ENCODE measurements at places on chromosomes 3 and 15.
A peak's percentile ranks its signal among the peaks of the same experiment; 100 is the strongest.

- DNase-seq, result peak; percentile 42
Measured at GRCh38 chr15:85580879-85581278, 200.5 kb downstream of the AKAP13 start.

DNA sequence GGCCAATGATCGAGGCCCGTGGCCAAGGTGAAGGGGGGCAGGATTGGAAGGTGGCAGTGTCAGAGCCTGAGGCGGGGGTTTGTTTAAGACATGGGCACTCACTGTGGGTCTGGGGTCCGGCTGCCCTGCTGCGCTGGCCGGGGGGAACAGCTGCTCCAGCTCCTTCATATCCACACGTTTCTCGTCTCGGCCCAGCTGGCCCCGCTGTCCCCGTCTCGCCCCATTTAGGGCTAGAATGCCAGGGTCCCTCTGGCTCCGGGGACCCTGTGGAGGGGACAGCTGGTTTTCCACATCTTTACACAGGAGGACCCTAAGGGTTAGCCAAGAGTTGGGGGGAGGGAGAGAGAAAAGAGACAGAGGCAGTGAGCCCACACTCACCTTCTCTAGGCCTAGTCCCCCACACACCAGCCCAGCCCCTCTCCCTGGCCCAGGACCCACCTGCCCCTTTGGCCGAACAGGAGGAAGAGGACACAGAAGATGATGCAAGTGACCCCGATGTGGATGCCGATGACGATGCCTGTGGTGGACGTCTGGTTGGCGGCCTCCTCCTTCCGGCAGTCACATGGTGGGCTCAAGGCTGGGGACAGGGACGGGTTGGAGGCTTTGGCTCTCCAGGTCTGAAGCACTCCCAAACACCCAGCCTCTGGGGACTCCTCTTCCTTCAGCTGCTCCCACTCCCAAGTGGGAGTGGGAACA, 25.0 kb downstream of the RNU5B-1 start:
- DNase-seq, result no peak

DNA sequence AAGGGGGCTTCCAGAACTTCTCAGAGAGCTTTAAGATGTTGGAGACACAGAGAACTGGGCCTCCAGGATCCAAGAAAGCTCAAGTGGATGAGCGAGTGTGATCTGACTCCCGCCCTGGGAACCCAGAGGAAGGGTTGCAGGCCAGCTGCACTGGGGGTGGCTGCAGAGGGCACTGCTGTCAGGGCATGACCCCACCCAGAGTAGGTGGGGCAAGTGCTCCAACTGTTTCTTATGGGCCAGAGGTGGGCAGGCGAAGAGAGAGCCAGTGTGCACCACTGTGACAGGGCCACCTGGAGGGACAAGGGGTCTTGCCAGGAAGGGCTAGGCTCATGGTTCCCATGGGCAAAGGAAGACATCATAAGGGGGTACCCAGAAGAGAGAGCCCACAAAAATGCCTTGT, 48.8 kb downstream of the EXOG start:
- no peak for DNase-seq

- DNase-seq, result no peak
Measured at GRCh38 chr3:161838021-161838420, 341.4 kb downstream of the OTOL1 start.

DNA sequence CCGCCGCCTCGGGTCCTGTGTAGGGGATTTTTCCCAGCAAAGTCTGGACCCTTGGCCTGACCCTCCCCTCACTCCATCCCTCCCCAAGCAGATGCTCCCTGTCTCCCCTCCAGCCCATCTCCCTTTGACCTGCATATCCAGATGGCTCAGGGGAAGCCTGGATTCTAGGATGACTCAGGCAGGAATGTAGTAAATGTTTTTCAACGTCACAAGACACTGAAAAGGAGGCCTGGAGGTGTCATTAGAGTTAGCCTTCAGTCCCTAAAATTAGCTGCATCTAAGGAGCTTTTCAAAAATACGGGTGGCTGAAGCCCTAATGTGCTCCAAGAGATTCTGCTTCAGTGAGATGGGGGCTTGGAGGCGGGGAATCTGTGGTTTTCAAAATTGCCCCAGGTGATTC, 7.2 kb downstream of the ACAN start:
- DNase-seq, result no peak

- no peak for DNase-seq
Measured at GRCh38 chr3:37905987-37906674, 44.5 kb downstream of the CTDSPL start.

DNA sequence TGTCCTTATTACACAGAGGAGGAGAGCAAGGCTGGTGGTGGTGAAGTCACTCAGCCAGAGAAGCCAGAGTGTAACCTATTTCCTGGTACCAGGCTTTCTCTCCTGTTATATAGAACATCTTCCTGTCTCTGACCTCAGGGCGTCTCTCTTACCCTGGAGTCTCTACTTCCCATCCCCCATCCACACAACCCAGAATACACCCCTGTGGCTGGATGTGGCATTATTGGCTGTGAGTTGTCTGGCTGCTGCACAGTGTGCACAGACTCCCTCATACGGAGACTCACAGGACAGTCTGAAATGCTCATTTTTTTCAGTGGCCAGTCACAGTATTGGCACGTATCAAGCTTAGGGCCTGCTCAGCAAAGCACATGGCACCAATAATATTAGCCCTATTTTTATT, 8.6 kb downstream of the PODXL2 start:
- DNase-seq, result no peak

- DNase-seq, result no peak
Measured at GRCh38 chr3:60434950-60435349, 816.3 kb downstream of the FHIT start.

- DNase-seq, result no peak
Measured at GRCh38 chr15:69793781-69794451, 303.8 kb downstream of the TLE3 start.

GRCh38 chr3:133413161-133414020, 13.5 kb downstream of the BFSP2 start:
- DNase-seq, result no peak

DNA sequence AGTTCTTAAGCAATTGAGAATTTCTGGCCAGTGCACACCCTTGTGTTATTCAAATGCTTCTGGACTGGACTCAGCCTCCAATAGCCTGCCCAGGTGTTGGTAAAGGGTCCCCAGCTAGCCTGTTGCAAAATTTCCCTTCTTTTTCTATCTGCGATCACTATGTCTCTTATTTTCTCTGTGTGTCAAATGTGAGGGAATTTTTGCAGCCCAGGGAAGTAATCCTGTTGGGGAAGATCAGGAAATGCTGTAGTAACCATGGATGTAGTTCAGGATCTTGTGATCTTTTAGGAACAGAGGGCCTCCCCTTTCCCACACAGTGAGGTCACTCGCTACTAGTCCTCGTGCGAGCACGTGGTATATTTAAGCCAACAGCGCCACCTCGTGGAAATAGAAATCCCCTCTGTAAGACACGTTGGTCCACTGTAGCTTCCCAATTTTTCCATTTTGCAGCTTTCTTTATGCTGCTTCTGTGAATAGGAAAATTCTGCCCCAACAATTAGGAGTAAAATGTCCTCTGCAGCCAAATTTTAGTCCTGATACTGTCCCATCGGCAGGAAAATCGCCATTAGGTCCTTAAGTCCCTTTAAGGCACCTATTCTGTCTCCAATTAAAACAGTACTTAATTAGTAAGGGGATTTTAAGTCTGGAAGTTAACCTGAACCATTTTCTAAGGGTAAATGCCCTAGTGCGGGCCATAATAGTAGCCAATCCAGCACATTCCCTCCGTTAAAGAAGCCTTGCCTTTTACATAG, 4.0 kb upstream of the SMCO1 start:
- DNase-seq, result peak; percentile 61

DNA sequence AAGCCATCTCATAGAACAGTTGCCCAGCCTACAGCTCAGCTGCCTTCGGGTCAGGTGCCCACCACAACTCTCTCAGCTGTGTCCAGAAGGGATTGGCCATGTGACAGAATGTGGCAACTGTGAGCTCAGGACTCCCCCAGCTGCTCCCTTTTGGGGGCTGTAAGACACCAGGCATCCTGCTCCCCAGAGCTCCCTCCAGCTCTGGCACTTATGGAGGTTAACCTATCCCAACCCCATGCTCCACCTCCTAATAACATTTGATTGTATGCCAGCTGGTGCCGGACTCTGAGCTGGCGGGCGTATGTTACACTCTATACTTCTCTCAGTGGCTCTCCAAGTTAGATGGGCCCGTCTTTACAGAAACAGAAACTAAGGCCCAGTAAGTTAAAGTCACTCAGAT, 222.8 kb downstream of the FAM43A start:
- no peak for DNase-seq

- DNase-seq, result no peak
Measured at GRCh38 chr3:123758081-123758564, 126.0 kb downstream of the MYLK start.

- DNase-seq, result no peak
Measured at GRCh38 chr15:68045289-68046265, 8.5 kb upstream of the PIAS1 start.

DNA sequence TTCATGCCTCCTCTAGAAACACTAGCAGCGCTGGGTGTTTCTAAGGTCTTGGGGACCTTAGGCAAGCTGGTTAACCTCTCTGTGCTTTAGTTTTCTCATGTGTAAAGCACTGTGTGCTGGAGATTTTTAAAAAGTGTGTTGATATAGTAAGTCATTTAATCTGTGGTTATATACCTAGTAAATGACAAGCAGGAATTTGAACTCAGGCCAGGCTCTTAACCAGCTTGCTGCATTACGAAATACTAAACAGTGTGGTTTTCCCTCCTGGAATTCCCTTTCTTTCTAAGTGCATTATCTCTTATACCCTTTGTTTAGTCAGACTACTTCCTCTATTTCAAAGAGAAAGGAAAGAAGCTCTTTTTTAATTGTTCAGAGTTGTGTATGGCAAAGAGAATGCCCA, 26.5 kb downstream of the NEO1 start:
- no peak for DNase-seq

DNA sequence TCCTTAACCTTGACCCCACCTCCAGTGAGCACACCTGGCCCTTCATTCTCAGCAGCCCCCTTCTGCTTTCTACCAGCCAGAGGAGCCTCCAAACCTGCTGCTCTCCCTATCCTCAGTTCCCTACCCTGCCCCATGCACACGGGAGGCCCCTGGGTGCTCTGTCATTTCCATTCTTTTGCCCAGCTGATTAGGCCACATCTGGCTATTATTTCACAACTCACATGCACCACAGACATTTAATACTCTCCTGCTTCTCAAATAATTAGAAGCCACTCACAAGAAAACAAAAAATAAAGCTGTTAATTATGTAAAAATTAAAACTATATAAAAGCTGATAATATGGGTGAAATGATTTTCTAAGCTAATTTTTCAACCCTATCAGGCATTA, 50.7 kb downstream of the MYLK start:
- DNase-seq, result no peak

- DNase-seq, result no peak
Measured at GRCh38 chr15:100730655-100731266, 128.4 kb downstream of the ASB7 start.

DNA sequence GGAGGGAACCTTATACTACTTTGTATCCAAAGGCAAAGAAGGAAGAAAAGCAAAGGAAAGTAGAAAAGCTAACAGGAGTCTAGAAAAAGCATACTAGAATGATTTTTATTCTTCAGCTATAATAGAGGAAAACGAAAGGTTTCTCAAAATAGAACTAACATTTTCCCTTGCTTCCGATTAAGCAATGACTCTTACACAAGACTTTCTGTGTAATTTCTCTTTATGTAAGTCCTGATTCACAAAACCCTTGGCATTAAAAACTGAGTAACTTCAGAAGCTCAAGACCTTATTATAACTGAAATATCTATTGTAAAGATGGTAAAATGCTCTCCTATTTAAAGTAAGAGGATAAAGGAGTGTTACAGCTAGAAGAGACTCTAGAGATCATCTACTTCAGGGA, 97.4 kb downstream of the DTWD1 start:
- no peak for DNase-seq

DNA sequence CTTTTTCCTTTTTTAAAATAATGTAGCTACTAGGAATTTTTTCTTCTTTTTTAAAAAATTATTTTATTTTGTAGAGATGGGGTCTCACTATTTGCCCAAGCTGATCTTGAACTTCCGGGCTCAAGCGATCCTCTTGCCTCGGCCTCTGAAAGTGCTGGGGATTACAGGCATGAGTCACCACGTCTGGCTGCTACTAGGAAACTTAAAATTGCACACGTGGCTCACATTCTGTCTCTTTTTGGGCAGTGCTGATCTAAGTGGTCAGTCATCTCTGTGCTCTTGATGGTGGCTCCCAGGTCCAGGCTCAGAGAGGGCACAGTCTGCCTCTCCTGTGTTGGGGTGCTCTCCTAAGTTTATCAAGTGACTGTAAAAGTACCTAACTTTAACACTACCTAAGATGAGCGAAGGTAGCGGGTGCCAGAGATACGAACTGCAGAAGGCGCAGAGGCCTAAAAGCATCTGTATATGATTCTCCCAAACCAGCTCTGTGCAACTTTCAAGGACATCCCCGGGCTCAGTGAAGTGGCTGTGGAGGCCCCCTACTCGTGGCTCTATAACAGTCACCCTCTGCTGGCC, 52.9 kb upstream of the SEC13 start:
- no peak for DNase-seq

GRCh38 chr15:67181221-67181639, 73.2 kb downstream of the AAGAB start:
- no peak for DNase-seq

- DNase-seq, result no peak
Measured at GRCh38 chr15:84081391-84082168, 154.0 kb upstream of the GOLGA6L4 start.

GRCh38 chr3:108103886-108104797, 13.3 kb upstream of the CD47 start:
- no peak for DNase-seq

DNA sequence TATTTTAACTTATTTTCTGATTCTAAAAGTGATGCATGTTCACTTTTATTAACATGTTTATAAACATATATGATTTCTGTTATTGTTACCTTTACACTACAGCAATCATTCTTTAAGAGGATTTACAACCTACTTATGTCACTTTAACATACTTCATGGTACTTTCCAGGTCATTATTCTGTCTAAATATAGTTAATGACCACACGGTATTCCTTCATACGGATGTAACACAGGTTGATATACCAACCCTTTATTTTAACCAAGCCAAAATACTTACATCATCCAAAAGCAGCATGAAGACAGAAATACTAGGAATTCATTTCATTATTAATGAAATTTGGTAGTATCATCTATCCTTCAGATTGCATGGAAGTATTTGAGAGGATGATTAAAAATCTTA, 18.6 kb downstream of the PIK3R4 start:
- DNase-seq, result no peak

DNA sequence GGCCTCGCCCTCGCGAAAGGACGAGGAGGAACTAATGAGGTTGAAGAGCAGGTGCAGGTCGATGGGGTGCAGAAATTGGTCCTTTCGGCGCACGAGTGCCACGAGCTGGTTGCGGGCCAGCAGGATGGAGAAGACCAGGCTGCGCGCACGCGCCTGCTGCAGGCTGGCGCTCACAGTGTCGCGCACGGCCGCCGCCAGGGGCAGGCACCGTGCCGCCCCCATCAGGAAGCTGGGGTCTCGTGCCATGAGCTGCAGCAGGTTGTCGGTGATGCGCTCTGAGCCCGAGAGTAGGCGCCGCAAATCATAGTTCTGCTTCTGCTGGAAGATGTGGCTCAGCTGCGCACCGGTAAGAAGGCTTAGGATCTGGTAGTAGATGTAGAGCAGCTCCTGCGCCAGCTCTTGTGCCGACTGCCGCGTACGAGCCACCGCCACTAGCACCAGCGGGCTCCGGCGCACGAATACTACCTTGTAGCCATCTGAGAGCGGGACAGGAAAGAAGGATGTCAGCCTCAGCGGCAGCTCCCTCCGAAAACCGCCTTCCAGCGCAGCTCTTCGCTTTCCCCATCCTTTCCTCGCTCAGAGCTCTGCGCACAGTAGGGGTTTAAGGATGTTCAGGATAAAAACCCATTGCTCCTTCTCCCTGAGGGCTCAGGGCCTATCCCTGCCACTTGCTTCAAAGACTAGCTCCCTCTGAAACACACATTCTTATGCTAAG, 6.9 kb upstream of the MST1R start:
- no peak for DNase-seq

- DNase-seq, result no peak
Measured at GRCh38 chr3:113654310-113654709, 42.1 kb downstream of the USF3 start.
